ENCODE measurements at places on chromosomes 6 and 20.

- DNase-seq, result no peak
Observed at GRCh38 chr20:58969439-58969838, 11.6 kb upstream of the NELFCD start.

- DNase-seq, result no peak
Observed at GRCh38 chr6:52285177-52286068, 881 bp upstream of the MCM3 start.

DNA sequence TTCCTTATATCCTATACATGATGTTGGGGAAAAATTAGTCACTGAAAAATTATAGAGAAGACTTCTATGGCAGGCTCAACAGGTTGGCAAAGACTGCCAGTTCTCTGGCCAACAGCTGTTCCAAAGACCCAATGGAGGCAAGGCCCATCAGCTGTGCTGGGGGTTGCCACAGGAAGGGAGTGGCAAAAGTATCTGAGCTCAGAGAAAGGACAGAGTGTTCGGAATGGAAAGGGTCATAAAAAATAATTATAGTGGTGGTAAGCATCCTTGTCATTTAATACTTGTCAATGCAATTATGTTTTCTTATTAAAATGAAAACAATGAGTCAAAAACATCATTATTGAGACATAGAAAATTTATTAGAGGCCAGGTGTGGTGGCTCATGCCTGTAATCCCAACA lies 36.1 kb downstream of the FASTKD5 start:
- no peak for DNase-seq

DNA sequence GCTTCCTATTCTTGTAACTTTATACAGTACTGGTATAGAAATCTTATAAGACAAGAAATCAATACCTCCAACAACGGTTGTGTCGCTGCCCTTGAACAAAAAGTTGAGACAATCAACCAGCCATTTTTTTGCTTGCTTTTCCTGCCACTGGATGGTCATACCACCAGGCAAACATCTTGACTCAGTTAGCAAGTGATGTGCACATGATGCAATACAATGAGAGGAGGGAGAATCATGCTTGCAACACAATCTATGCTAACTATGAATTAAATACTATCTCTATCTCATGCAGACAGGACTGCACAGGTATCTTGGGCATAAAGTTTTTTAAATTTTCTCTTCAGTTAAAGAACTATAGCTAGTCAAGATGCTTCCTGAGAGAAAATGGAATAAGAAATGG lies 877.7 kb upstream of the CITED2 start:
- no peak for DNase-seq

DNA sequence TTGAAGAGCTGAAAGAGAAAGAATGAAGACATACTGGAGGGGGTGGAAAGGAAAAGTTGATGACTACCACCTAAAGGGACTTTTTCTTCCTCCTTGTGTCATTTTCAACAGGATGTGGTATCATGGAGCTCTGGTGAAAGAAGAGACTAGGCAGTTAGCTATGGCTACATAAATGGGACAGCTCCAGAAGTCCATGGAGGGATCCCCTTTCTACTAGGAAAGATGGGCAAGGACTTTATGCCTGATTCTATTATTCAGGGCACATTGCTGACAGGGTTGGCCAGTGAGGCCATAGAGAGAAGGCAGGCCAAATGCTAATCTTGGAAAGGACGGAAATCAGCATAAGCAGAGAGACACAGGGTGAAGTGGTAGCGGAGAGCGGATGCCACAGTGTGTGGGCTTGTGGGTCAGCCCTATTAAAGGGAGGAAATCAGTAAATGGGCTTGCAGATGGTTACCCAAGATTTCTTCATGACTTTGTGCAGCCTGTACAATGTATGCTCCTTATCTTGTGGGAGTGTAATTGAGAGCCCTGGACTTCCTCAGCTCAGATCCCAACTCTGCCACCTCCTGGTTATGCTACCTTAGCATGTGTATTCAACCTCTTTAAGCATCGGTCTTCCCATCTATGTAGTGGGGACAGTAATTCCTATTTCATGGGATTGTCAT lies 77.4 kb upstream of the TMEM170B start:
- DNase-seq, result peak; percentile 83

DNA sequence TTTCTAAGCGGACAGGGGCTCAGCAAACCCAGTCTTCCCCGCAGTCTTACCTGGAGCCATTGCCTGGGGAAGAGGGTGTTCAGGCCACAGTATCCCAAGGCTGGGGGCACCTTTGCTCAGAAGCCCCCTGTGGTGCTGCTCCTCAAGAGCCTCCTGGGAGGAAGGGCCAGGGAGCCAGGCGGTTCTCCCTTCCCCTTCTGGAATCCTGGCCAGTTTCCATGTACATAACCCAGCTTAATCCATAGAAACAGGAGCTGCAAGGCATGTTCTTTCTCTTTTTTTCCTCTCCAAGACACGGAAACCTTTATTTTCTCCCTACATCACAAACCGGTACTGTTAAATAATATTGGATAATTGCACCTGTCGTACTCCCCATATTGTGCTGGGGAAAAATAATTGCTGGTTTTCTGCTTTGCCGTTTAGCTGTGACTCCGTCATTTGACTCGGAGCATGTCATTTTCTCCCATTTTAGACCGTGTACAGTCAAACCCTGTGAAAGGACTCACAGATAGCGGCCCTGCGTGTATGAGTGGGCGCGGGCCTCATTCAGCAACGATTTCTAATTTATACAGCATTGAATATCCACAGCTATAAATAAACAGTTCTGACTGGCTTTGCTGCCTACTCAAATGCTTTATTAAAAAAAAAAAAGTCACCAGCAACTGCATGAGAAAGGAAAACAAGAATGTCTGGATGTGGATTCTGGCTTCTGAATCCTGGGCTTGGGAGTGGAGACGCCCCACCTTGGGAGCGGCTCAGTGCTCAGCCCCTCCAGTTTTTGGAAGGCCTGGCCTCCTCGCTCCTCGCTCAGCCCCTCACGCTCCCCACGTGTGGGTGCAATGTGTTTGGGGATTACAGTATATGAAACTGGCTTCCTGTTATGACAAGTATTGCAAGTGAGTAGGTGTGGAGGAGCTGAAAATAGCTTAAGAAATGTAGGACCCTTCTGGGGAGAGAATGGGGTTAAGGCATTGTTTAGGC lies 67.3 kb downstream of the ADTRP start:
- no peak for DNase-seq

DNA sequence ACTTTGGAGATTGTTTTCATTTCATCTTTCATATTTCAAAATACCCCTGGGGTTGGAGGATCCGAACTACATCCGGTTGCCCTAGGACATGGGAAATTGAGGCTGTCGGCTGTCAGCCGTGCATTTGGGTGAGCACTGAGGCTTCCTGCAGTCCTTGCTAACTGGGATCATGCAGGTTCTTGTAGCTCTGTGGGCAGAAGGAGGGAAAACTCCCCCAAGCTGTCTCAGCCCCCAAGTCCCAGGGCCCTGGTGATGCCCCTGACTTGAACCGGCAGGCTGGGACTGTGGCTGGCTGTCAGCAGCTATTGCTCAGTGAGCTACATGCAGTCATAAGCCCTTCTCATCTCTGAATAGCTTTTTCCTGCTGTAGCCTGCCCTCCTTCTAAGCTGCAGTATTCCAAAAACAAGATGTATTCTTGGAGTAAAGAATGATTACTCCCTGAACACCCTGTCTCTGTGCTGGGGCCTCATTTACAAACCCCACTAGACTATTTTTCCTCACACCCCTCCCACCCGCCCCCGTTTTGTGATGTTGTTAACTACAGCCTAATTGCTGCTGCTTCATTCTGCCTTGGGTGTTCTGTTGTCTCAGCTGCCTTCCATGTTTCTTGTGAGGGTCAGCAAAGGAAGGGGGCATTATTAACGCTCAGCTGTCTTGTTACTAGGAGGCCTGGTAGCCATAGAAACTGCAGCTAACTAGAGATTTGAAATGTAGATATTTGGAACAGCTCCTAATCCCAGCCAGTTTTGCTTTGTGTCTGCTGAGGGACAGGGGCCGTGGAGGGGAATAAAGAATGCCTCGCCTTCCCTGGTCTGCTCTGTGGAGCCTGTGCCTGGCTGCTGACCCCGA lies 18.1 kb downstream of the MTRES1 start:
- DNase-seq, result no peak

- peak; percentile 9 for DNase-seq
Observed at GRCh38 chr20:62320581-62321354, 18.0 kb downstream of the ADRM1 start.

GRCh38 chr6:4598384-4598995 lies 177.7 kb upstream of the CDYL start:
- DNase-seq, result no peak

DNA sequence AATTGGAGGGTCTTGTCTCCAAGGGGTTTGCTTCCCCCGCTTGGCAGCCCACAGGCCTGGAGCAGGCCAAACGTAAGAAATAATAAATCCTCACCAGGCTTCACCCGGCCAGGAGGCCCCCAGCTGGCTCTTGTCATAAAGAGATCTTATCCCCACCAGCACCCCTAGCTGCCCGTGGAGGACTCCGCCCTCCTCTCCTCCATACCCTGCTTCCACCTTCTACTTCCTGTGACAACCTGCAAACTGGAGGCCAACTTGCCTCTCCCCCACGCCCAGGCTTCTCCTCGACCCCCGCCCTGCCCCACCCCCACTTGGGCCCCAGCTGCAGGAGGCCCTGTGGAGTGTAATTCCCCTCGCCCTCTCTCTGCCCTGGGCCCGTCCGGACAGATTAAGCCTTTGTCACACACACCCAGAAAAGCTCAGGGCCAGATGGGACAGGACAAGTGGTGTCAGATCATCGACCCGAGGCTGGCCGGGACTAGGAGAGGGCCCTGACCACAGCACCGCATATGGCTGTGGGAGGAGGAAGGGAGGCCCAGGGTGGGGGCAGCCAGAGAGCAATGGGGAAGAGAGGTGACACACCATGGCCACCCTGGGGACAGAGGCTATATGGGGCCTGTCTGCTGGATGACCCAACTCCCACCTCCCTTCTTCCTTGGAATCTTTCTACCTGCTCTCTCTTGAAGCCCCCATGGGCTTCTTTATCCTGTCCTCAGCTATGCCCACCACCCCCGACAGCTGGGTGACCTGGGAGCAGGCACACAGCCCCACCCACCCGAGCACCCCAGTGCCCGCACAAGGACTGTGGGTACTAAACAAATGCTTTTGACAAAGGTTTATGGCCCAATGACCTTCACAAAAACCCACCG lies 3.9 kb downstream of the NOL4L start:
- no peak for DNase-seq

- peak; percentile 63 for DNase-seq
Observed at GRCh38 chr20:56630086-56630493, 984 bp downstream of the TFAP2C start.

- DNase-seq, result no peak
Observed at GRCh38 chr6:148793721-148794120, 46.9 kb downstream of the UST start.

GRCh38 chr6:7414811-7415210 lies 25.2 kb downstream of the RIOK1 start:
- peak; percentile 70 for DNase-seq

GRCh38 chr6:4593951-4594350 lies 182.3 kb upstream of the CDYL start:
- DNase-seq, result no peak

- no peak for DNase-seq
Observed at GRCh38 chr6:82374516-82374915, 10.9 kb downstream of the TPBG start.

DNA sequence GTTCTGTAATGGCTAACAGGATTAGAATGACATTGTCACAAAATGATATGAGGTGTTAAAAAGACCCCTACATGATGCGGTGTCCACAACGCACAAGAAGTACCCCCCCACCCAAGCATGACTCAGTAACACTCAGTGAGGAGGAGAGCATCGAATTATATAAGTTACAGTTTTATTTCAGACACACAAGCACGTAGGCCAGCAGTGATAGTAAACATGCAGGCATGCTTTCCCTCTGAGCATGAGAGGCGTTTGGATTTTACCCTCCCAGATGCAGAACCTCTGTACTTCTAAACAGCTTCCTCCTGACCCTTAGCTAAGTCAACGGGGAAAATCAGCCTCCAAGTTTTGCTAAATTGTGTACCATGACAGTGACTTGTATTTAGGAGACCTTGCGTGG lies 23.9 kb downstream of the GNAS start:
- DNase-seq, result no peak

DNA sequence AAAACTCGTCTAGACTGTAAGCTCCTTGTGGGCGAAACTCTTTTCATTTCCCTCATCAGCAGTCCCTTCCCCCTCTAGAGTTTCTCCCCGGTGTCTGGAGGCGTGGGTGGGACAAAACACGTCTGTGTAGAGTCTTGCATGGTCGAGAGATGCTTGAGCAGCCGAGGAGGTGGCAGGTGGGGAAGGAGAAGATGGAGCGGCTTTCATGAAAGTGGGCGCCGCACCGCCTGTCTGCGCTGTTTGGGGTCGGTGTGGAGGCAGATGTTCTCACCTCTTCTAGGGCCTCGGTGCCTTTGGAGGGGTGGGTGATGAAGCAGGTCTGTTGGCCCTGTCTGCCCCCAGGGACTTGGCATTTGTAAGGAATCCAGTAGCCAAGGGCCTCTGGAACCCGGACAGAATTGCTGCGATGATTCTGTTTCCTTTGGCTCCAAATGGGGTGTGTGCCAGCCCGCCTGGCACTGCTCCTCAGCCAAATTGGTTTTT lies 1.2 kb downstream of the BRPF3 start:
- no peak for DNase-seq

- no peak for DNase-seq
Observed at GRCh38 chr20:21643417-21643816, 62.0 kb upstream of the PAX1 start.

DNA sequence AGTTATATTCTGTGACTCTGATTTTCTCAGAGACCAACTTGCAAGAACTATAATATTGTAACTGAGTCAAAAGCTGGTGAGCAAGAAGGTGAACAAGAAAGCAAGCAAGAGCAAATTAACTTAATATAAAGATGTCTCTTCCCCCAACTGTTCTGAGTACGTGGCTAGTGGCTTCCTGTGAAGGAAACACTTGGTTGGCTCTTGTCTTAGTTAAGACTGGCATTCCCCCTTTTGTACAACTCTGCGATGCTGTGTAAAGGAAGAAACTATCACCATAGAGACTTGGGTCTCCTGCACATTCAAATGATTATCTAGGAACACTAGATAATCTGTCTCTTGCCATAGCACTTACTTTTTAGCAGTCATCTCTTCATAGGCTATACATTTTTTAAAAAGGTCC lies 47.3 kb upstream of the TNFAIP3 start:
- DNase-seq, result no peak
